ENCODE measurements at places on chromosomes 6 and 20.
A peak's percentile ranks its signal among the peaks of the same experiment; 100 is the strongest.

DNA sequence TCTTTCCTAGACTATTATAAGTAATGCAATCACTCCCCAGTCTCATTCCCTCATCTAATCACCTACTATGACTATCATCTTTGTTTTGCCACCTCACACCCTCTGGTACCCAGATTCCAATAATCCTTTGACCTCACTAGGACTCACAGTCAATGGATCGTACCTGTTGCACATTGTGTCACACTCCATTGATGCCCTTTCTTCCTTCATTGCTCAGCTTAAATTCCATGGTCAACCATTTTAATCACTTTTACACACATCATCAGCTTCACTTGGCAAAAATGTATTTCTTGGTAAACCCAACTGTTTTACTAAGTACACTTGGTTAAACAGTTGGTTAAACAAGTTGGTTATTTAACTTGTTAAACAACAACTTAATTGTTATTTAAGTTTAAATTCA, 44.0 kb downstream of the CEP162 start:
- DNase-seq, result no peak

DNA sequence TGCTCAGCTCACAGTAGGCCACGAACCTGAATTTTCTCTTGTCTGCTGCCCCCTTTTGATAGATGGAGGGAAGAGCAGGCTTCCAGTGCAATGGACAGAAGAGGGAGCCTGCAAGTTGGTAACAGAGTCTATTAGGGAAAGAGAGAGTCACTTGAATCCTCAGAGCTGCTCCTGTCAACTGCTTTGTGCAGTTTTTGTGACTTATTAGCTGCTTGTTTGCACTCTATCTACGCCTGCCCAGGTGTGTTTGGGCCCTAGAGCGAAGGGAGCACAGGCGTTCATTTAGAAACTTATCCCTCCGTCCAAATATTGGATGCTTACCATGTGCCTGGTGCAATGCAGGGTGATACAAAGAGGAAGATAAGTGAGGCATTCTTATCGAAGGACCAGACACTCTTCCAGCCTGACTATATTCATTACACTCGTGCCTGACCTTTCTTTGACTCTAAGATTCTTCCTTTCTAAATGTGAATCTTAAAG, 11.6 kb upstream of the SLC2A12 start:
- DNase-seq, result no peak

GRCh38 chr6:56815436-56815835, 139.5 kb upstream of the BEND6 start:
- no peak for DNase-seq

DNA sequence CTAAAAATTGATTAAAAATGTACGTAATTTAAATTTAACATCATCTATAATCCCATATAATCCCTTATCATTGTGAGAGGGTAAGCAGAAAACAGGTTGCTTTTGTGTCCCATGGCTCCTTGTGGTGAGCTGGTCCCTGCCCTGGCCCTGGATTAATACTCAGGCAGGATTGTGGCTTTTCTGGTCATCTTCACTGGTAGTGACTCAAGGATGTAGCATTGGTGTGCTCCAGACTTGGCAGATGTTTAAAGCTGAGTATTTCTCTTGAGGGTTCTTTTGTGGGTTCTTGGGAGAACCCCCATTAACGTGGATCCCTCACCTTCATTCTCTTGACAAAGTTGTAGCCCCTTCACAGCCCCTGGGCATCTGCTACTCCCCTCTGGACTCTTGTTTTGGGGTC, 39.3 kb downstream of the SNRNP48 start:
- no peak for DNase-seq

GRCh38 chr6:16546861-16547260, 214.4 kb downstream of the ATXN1 start:
- no peak for DNase-seq

DNA sequence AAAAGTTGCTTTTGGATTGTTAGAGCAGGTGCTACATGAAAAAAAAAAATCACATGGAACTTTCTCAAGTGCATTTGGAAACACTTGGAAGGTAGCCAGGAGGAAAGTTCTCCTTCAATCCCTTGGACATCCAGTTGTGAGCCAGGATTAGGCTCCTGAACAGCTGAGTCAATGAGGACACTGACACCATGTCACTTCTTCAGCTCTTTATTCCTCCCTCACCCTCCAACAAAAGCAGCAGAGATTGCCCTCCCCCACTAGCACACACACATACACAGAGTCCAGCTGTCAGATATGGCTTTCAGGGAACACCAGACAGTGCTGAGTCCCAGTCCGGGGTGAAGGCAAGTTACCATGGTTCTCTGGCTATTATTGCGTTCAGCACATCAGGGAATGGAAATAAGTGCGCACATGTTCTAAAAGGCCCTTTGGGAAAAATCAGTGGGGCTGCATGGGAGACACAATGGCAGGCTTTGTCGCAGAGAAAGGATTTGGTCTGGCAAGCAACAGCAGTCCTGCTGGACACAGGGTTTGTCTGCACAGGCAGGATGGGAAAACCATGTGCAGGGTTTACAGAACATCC, 124.7 kb upstream of the MARCKS start:
- no peak for DNase-seq

DNA sequence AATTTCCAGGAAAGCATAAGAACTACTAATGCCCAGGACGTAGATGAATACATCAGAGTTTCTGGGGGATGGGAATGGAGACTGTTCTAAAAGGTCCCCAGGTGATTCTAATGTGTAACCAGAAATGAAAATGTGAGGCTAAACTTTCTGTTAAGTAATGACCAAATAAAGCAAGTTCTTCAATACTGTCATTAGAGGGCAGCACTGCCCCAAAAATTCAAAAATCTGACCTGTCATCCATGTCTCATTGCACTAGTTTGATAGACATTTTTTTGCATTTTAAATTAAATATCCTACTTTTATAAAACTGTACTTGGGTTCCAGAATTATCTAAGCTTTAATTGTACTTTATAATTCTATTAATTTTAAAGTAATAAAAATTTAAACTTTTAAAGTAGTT, 94.9 kb downstream of the RFX6 start:
- peak; percentile 30 for DNase-seq

Measured in Panc1 (cell line).